Effector memory CD4-positive, alpha-beta T cell (primary cell): ENCODE measurements at places on chromosomes 3 and 15.

GRCh38 chr3:126533506-126533905 is 9.6 kb downstream of the CHST13 start:
- H3K36me3 ChIP-seq, result no peaks in the 10 kb centered on the region
- H3K27ac ChIP-seq, result no peak overlapping the region
- DNase-seq, result no peak
- H3K27me3 ChIP-seq, result no peaks in the 10 kb centered on the region
- H3K4me3 ChIP-seq, result no peak overlapping the region

DNA sequence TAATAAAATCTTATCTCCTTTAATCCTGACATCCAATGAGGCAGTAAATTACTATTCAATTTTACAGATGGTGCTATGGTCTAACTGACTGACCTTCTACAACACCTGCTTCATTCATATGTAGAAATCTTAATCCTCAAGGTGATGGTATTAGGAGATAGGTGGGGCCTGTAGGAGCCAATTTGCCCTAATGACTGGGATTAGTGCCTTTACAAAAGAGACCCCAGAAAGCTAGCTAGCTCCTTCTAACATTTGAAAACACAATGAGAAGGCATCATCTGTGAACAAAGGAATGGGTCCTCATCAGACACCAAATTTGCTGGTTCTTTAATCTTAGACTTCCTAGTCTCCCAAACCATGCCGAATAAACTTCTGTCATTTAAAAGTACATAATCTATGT is 137.4 kb upstream of the UBP1 start:
- no peak for DNase-seq
- H3K4me1 ChIP-seq, result no peaks in the 10 kb centered on the region
- H3K36me3 ChIP-seq, result peaks cover 8% of the 10 kb centered on the region
- H3K27me3 ChIP-seq, result no peaks in the 10 kb centered on the region
- no peak overlapping the region for H3K27ac ChIP-seq
- no peak overlapping the region for H3K4me3 ChIP-seq

DNA sequence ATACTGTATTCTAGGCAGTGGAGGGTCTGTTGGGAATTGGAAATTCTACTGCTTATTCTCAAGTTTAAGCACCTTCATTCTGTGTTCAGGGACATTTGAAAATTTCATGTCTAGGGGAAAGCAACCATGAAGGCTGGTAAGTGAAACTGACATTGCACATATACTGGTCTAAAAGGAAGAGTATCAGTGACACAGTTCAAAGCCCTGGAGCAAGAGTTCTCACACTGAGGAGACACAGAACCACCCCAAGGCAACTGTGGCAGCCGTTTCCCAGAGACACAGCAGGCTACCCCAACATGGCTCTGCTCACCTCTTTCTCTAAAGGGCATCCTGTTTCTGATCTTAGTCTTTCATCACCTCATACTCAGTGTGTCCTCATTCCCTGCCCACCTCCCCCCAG is 67.5 kb downstream of the KCNMB2 start:
- H3K36me3 ChIP-seq, result no peaks in the 10 kb centered on the region
- H3K4me1 ChIP-seq, result no peaks in the 10 kb centered on the region
- no peaks in the 10 kb centered on the region for H3K27me3 ChIP-seq

- H3K4me3 ChIP-seq, result no peak overlapping the region
- no peaks in the 10 kb centered on the region for H3K36me3 ChIP-seq
- no peak overlapping the region for H3K27ac ChIP-seq
- no peaks in the 10 kb centered on the region for H3K27me3 ChIP-seq
- DNase-seq, result no peak
- H3K4me1 ChIP-seq, result no peaks in the 10 kb centered on the region
These were observed 20.8 kb upstream of the ITGB5 start for GRCh38 chr3:124907957-124908356.

DNA sequence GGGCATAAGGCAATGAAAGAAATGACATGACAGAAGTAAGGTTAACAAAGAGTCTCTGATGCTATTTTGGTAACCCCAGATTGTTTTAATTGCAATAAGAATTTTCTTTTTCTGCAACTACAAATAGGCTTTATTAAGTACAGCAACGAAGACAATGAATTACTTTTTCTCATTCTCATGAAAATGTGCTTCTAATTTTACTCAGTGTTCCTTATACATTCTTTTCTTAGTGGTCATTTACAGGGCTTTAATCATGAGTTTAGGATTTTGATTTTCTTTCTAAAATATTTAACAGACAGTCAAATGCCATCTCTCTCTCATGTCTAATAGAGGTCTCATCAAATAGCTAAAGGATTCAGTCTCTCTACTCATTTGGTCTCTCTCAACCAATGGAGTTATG is 452.1 kb downstream of the RAP2B start:
- H3K27me3 ChIP-seq, result no peaks in the 10 kb centered on the region
- no peak for DNase-seq
- no peaks in the 10 kb centered on the region for H3K4me1 ChIP-seq

DNA sequence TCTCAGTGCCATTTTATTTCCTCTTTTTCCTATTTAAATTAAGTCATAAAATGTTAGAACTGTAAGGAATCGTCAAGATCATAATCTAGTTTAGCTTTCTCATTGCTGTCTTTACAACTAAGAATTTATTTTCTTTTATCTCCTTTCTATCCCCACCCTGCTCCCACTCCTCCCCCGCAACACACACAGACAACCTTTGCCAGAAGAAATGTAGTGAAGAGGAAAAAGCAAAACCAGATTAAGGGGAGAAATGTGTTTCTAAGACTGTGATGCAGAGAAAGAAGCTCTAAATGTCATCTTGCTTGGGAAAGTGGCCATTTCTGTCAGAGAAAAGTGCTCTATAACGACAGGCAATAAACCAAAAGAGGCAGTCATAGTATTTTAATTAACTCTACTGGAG is 78.3 kb upstream of the MLF1 start:
- no peak overlapping the region for H3K4me3 ChIP-seq
- DNase-seq, result no peak
- H3K4me1 ChIP-seq, result no peaks in the 10 kb centered on the region
- no peaks in the 10 kb centered on the region for H3K36me3 ChIP-seq
- no peaks in the 10 kb centered on the region for H3K27me3 ChIP-seq
- H3K27ac ChIP-seq, result no peak overlapping the region

GRCh38 chr3:42032693-42033349 is 58.3 kb upstream of the TRAK1 start:
- H3K27ac ChIP-seq, result no peak overlapping the region
- H3K36me3 ChIP-seq, result peaks cover 3% of the 10 kb centered on the region
- H3K4me1 ChIP-seq, result no peaks in the 10 kb centered on the region
- no peak overlapping the region for H3K4me3 ChIP-seq
- no peak for DNase-seq

DNA sequence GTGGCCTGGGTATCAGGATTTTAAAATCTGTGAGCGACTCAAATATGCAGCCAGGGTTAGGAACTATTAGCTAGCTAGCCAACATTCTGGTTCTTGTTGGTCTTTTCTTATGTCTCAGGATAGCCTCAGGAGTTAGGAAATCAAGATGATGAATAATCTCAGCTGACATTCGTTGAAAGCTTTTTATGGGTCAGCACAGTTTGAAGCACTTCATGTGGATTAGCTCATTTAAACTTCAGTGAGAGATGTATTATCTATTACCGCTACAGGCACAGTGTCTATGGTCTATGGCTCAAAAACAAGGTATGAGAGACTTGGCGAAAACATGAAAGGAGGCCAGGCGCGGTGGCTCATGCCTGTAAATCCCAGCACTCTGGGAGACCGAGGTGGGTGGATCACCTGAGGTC is 187.5 kb upstream of the THRB start:
- H3K4me3 ChIP-seq, result no peak overlapping the region
- no peaks in the 10 kb centered on the region for H3K36me3 ChIP-seq
- no peaks in the 10 kb centered on the region for H3K27me3 ChIP-seq
- no peaks in the 10 kb centered on the region for H3K4me1 ChIP-seq
- H3K27ac ChIP-seq, result no peak overlapping the region
- no peak for DNase-seq

GRCh38 chr15:100170291-100171210 is 171.2 kb downstream of the ADAMTS17 start:
- DNase-seq, result no peak
- no peaks in the 10 kb centered on the region for H3K4me1 ChIP-seq
- no peaks in the 10 kb centered on the region for H3K36me3 ChIP-seq
- H3K4me3 ChIP-seq, result no peak overlapping the region
- no peaks in the 10 kb centered on the region for H3K27me3 ChIP-seq
- no peak overlapping the region for H3K27ac ChIP-seq

DNA sequence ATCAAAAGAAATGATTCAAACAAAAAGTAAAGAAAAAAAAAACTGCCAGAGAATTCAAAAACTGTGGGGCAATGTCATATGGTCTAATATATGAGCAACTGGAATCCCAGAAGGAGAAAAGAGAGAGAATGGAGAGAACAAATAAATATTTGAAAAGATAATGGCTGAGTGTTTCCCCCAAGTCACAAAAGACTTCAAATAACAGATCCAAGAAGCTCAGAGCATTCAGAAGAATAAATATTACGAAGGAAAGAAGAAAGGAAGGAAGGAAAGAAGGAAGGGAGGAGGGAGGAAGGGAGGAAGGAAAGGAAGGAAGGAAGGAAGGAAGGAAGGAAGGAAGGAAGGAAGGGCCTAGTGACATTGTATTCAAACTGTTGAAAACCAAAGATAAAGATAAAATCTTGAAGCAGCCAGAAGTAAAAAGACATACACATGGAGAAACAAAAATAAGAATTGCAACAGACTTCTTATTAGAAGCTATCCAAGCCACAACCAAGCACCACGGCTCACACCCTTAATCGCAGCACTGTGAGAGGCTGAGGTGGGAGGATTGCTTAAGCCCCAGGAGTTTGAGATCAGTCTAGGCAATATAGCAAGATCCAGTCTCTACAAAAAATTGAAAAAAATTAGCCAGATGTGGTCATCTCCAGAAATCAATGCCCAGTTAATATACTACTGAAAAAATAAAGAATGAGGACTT is 118.9 kb upstream of the IGSF10 start:
- no peak overlapping the region for H3K27ac ChIP-seq
- peaks cover 3% of the 10 kb centered on the region for H3K27me3 ChIP-seq
- H3K4me1 ChIP-seq, result no peaks in the 10 kb centered on the region
- H3K36me3 ChIP-seq, result no peaks in the 10 kb centered on the region
